ENCODE measurements at places on chromosomes 11 and 22. TPM values are rescaled to one million over a fixed set of nuclear protein-coding genes. Genes with fewer than 3 reads are reported as not detected.

DNA sequence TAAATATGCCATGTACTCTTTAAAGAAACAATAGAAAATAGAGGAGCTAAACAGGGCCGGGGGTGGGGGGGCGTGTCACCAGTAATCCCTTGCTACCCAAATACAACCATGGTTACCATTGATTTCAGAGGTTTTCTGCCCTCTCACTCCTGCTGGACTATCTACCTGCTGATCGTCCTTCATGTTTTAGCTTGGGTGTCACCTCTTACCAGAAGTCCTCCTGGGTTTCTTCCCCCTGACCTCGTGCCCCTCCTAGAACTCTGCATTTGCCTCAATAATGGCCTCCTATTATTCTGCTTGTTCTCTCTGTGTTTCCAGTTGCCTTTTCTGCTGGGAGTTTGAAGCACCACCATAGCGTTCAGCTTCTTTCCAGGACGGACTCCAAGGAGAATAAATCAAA lies 9.4 kb upstream of the PVALB start:
- H3K27ac ChIP-seq = no peak overlapping the region
- H3K4me1 ChIP-seq = peaks cover 20% of the 10 kb centered on the region
- H3K27me3 ChIP-seq = peaks cover 53% of the 10 kb centered on the region
- DNase-seq = no peak
- H3K36me3 ChIP-seq = no peaks in the 10 kb centered on the region

- H3K4me3 ChIP-seq = peak overlapping the region; percentile 82
- peaks cover 4% of the 10 kb centered on the region for H3K36me3 ChIP-seq
- H3K27ac ChIP-seq = peak overlapping the region; percentile 93
- peaks cover 86% of the 10 kb centered on the region for H3K4me1 ChIP-seq
- no peaks in the 10 kb centered on the region for H3K27me3 ChIP-seq
Observed at GRCh38 chr11:122690801-122691548, 35.5 kb downstream of the UBASH3B start.

- no peak overlapping the region for H3K27ac ChIP-seq
- no peak overlapping the region for H3K4me3 ChIP-seq
- H3K27me3 ChIP-seq = no peaks in the 10 kb centered on the region
- DNase-seq = no peak
Observed at GRCh38 chr22:46359362-46359761, 23.8 kb downstream of the TRMU start.

- H3K4me3 ChIP-seq = no peak overlapping the region
- H3K36me3 ChIP-seq = no peaks in the 10 kb centered on the region
- H3K27me3 ChIP-seq = peaks cover 12% of the 10 kb centered on the region
- no peak for DNase-seq
- no peak overlapping the region for H3K27ac ChIP-seq
Observed at GRCh38 chr11:32473282-32473909, 38.1 kb upstream of the WT1 start.

SYT13 gene
- not detected for total RNA-seq

GRCh38 chr22:25966448-25966913 lies 202.8 kb upstream of the SEZ6L start:
- H3K4me1 ChIP-seq = peaks cover 13% of the 10 kb centered on the region
- DNase-seq = no peak
- no peak overlapping the region for H3K27ac ChIP-seq
- H3K4me3 ChIP-seq = no peak overlapping the region
- peaks cover 7% of the 10 kb centered on the region for H3K36me3 ChIP-seq
- no peaks in the 10 kb centered on the region for H3K27me3 ChIP-seq

C11orf91 gene
- total RNA-seq = not detected

MISFA gene
- total RNA-seq = not detected

TEX12 gene
- 0.44 TPM for total RNA-seq

GRCh38 chr11:73649206-73649605 lies 2.8 kb downstream of the PLEKHB1 start:
- H3K4me1 ChIP-seq = peaks cover 15% of the 10 kb centered on the region
- DNase-seq = no peak
- peak overlapping the region; percentile 77 for H3K27ac ChIP-seq
- no peaks in the 10 kb centered on the region for H3K36me3 ChIP-seq
- H3K27me3 ChIP-seq = no peaks in the 10 kb centered on the region

- peaks cover 15% of the 10 kb centered on the region for H3K27me3 ChIP-seq
- DNase-seq = no peak
- H3K27ac ChIP-seq = no peak overlapping the region
Observed at GRCh38 chr11:12890476-12890875, 118.6 kb upstream of the RASSF10 start.

DNA sequence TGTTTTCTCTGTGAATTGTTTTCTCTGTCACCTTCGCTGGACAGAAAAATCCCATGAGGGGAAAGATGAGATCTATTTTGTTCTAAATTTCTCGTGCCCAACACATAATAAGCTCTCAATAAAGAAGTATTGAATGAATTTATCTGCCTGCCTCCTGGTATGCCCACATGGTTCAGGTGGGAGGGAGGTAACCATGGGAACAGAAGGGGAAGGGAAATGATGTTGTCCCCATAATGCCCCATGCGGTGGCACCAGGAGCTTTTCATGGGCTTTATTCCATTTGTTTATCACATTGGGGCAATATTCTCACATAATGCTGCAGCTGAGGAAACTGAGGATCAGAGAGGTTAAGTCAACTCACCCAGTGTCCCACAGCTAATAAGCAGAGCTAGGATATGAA lies 8.7 kb downstream of the USH1C start:
- H3K4me1 ChIP-seq = no peaks in the 10 kb centered on the region
- H3K36me3 ChIP-seq = no peaks in the 10 kb centered on the region
- peaks cover 2% of the 10 kb centered on the region for H3K27me3 ChIP-seq
- no peak overlapping the region for H3K27ac ChIP-seq
- DNase-seq = no peak
- H3K4me3 ChIP-seq = no peak overlapping the region

- peak overlapping the region; percentile 96 for H3K27ac ChIP-seq
- peak; percentile 52 for DNase-seq
- H3K4me1 ChIP-seq = peaks cover 86% of the 10 kb centered on the region
- peak overlapping the region; percentile 36 for H3K4me3 ChIP-seq
Observed at GRCh38 chr11:75328426-75329277, 22.8 kb downstream of the ARRB1 start.

CCDC188 gene
- total RNA-seq = not detected

GRCh38 chr11:121800240-121800639 lies 315.8 kb downstream of the BLID start:
- H3K27me3 ChIP-seq = no peaks in the 10 kb centered on the region
- no peak overlapping the region for H3K4me3 ChIP-seq
- no peaks in the 10 kb centered on the region for H3K4me1 ChIP-seq
- no peak for DNase-seq

PGA5 gene
- total RNA-seq = not detected

IGLL1 gene
- not detected for total RNA-seq

SMIM35 gene
- 0.91 TPM for total RNA-seq

- H3K36me3 ChIP-seq = peaks cover 72% of the 10 kb centered on the region
- peaks cover 3% of the 10 kb centered on the region for H3K4me1 ChIP-seq
- no peak overlapping the region for H3K4me3 ChIP-seq
Observed at GRCh38 chr22:46352691-46353386, 17.3 kb downstream of the TRMU start.

GRCh38 chr22:25497181-25497641 lies 67.3 kb upstream of the GRK3 start:
- DNase-seq = no peak
- no peak overlapping the region for H3K4me3 ChIP-seq
- peaks cover 7% of the 10 kb centered on the region for H3K36me3 ChIP-seq

DNA sequence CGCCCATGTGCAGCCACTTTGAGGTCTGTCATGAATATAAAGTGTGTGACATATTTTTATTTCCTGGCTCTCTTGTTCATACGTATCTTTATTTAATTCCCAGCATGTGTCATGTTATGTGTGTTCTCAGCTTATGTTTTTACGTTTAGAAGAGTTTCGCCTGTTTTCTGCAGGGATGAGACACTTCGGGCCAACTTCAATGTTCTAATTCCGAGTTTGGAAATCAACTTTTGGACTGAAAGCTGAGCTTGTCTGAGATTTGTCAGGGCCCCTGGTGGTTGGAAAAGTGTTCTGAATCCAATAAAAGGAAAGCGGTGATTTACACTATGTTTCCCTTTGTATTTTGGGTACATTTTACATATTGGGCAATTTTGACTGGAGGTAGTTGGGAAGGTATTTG lies 810.7 kb downstream of the TBC1D22A start:
- DNase-seq = no peak

- no peak overlapping the region for H3K4me3 ChIP-seq
- H3K27me3 ChIP-seq = peaks cover 15% of the 10 kb centered on the region
- no peaks in the 10 kb centered on the region for H3K4me1 ChIP-seq
- no peak for DNase-seq
- no peaks in the 10 kb centered on the region for H3K36me3 ChIP-seq
- H3K27ac ChIP-seq = no peak overlapping the region
Observed at GRCh38 chr11:70759846-70760245, 361.5 kb downstream of the CTTN start.

- H3K36me3 ChIP-seq = peaks cover 3% of the 10 kb centered on the region
- peaks cover 19% of the 10 kb centered on the region for H3K4me1 ChIP-seq
- DNase-seq = peak; percentile 18
- H3K27ac ChIP-seq = no peak overlapping the region
- peaks cover 44% of the 10 kb centered on the region for H3K27me3 ChIP-seq
- H3K4me3 ChIP-seq = peak overlapping the region; percentile 87
Observed at GRCh38 chr11:102111787-102112508, 1.7 kb downstream of the YAP1 start.

DNA sequence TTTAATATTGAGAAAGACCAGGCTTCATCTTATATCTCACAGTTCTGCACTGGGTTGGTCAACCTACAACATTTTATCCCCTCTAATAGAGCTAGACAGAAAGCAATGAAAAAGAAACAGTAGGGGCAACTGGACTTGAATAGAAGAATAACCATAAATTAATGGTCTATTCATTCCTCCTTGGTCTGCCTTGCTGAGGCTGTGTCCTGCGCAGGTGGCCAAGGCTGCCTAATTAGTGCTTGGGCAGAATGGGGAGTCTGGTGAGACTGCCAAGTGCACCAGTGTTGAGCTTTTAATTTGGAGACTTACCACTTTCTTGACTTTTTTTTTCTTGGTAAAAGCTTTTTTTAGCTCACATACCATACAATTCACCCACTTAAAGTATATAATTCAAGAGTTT lies 35.0 kb upstream of the SPON1 start:
- peaks cover 43% of the 10 kb centered on the region for H3K4me1 ChIP-seq
- H3K27me3 ChIP-seq = no peaks in the 10 kb centered on the region
- H3K27ac ChIP-seq = peak overlapping the region; percentile 17
- DNase-seq = no peak
- no peak overlapping the region for H3K4me3 ChIP-seq

- no peaks in the 10 kb centered on the region for H3K27me3 ChIP-seq
- no peaks in the 10 kb centered on the region for H3K36me3 ChIP-seq
- DNase-seq = no peak
- H3K4me1 ChIP-seq = peaks cover 5% of the 10 kb centered on the region
- H3K4me3 ChIP-seq = no peak overlapping the region
- H3K27ac ChIP-seq = no peak overlapping the region
Observed at GRCh38 chr11:95267601-95268213, 36.7 kb upstream of the SESN3 start.

DNA sequence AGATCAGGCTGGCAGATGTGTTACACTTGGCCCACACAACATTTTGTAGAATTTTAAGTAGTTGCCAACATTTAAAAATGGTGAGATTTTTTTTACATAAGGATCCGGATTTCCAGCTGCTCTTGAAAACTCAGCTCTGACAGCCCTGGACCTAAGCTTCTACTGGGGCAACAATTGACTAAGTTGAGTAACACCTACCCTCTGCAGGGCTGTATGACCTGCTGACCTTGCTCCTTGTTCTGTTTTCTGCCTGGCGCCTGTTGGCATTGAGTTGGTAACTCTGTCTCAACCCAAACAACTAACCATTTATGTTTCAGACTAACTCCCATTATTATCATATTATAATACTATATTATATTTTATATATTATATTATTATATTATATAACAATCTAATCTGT lies 21.1 kb upstream of the LRRC55 start:
- peaks cover 48% of the 10 kb centered on the region for H3K27me3 ChIP-seq
- no peak for DNase-seq
- no peak overlapping the region for H3K27ac ChIP-seq
- H3K4me3 ChIP-seq = no peak overlapping the region

TMEM191C gene
- 5.4 TPM for total RNA-seq

DNA sequence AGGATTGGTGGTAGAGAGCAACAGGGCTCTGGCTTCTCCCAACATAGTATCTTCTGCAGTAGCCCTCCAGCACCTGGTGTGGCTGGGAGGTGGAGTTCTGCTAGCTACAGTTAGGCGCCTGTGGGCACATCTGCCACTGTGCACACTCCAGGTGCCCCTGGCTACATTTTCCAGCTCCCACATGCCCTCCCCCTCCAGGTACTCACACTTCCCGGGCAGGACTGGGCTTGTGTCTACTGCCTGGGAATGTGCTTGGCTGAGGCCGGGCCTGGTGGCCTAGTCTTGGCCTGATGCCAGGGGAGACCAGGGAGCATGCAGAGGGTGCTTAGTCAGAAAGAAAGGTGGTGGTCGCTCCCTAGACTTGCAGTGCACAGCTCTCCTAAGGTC lies 15.8 kb downstream of the PHLDB1 start:
- no peak overlapping the region for H3K4me3 ChIP-seq
- H3K36me3 ChIP-seq = no peaks in the 10 kb centered on the region
- H3K27ac ChIP-seq = no peak overlapping the region
- H3K27me3 ChIP-seq = peaks cover 19% of the 10 kb centered on the region

ZNF215 gene
- 0.16 TPM for total RNA-seq

- no peak for DNase-seq
- no peaks in the 10 kb centered on the region for H3K36me3 ChIP-seq
- H3K27ac ChIP-seq = no peak overlapping the region
- no peaks in the 10 kb centered on the region for H3K4me1 ChIP-seq
- no peaks in the 10 kb centered on the region for H3K27me3 ChIP-seq
Observed at GRCh38 chr11:8381343-8381742, 117.7 kb upstream of the LMO1 start.

PIH1D2 gene
- total RNA-seq = not detected

DNA sequence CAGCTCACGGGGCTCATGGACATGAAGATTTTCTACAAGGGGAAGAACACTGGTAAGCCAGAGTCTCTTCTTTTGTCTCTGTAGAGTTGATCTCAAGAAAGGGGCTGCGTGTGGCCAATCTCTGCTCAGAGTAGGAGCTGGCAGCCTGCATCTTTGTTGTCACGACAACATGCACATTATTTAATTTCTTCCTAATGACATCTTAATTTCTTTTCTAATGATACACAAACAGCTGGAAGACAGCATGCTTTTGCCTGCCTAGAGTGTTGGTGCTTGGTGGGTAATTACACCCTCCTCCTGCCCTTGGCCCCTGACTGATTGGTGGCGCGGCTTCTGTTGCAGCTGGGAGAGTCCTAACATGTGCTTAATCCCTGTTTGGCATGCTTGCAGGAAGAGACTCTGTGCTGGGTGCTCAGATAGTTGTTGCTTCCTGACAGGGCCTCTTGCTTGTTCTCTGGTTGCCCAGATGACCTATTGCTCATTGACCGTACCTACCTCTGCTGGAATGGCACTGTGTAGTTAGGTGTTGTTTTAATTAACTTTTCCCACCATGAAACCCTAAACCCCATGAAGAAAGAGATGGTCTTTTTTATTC lies 106.9 kb upstream of the SORL1-AS1 start:
- H3K27me3 ChIP-seq = no peaks in the 10 kb centered on the region
- H3K4me3 ChIP-seq = no peak overlapping the region
- peaks cover 94% of the 10 kb centered on the region for H3K36me3 ChIP-seq
- peaks cover 28% of the 10 kb centered on the region for H3K4me1 ChIP-seq

All from naive thymus-derived CD8-positive, alpha-beta T cell (primary cell).